ENCODE measurements at places on chromosomes 3 and 15.

DNA sequence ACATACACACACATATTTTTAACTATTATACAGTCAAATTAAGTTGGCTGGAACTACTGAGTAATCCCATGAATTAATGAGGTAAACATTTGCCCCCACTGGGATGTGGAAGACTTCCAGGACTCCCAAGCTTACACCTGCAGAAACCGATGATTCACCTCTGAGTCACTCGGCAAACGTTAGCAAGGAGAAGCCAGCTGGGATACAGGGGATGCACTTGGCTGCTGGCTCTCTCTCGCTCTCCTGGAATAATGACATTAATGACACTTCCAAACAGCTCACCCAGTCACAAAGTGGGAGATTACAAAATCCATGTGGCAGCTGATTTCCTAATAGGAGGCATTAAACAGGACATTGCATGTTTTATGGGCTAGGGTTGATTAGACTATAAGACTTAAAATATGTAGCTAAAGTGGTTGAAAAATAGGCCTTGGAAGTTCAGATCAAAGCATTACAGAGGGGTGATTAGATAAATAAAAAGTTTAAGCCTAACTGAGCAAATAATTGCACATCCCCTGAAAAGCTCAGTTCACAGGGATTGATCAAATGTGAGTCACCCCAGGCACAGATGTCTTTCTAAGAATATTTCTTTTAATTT, 500.9 kb downstream of the SOX2 start:
- DNase-seq: no peak

DNA sequence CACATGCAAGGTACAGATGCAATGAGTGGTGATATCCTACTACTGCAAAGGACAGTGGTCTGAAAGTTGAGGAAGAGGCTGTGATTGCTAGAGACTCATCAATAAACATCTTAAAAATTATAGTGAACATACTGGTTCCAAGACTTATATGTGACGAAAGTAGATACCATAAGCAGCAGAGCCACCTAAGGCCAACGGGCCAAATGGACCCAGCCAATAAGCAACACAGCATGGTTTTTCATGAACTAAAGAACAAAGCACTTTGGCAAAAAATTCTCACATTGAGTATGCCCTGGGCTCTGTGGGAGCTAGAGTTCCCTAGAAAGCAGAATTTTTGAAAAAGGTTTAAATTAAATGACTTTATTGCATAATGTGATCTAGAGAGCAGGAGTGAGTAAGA, 272.1 kb downstream of the SI start:
- peak; percentile 30 for DNase-seq

DNA sequence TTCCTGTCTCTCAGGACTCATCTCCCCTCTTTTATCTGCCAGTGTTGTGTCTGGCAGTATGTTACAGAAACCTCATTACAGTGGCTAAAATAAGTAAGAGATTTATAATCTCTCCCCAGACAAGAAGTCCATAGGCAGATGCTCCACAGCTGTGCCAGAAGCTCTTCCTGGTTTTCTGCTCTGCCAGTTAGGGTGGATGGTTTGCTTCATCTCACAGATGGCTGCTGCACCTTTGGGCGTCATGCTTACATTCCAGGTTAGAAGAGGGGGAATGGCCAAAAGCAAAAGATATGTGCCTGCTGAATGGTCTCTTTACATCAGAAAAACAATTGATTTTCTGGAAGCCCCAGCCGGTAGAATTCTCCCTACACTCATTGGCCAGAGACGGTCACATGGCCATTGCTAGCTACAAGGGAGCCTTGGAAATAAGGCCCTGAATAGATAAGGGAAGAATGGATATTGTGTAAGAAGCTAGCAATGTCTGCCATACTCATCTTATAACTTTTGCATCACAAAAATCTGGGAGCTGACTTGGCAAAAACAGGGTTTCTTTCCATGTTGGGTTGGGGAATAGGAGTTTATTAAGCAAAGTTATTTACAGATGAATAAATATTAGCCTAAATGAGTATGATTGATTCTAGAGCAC, 91.1 kb downstream of the PDCD6IP start:
- DNase-seq: no peak

DNA sequence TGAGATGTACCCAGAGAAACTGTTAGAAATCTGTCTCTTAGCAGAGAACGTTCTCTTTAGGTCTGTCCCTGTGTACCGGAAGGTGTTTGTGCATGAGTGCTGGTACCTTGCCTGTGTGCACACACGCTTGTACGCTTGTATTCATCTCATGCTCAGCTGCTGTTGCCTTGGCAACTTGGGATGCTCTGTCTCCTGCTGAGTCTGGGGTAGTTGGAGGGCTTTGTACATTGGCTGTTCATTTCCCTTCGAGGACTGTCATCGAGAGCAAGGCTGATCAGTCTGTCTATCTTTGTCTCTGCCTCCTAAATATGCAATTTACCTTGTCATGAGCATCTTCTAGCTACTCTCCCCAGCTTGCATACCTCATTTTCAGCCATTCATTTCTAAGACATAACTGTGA, 147.2 kb downstream of the SLCO3A1 start:
- DNase-seq: no peak

DNA sequence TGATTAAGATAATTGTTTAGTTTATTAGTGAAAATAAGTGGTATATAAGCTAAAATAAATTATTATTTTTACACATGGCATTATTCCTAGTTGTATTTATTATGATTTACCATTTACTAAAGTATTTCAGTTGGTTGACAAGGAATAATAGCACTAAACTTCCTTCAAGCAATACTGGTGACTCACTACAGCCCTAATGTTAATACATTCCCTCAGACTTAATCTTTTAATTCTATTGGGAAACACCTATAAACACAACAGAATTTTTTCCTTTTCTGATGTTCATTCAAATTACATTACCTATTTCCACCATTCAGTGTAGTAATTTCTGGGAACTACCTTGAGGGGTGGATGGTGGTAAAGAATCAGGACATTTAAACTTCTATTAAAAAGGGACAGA, 264.0 kb downstream of the TIGIT start:
- DNase-seq: no peak

GRCh38 chr15:60682115-60682514, 203.2 kb upstream of the ICE2 start:
- no peak for DNase-seq

All from D341Med (cell line).